ENCODE measurements at places on chromosomes 13 and 19. TPM values are rescaled to one million over a fixed set of nuclear protein-coding genes. Genes with fewer than 3 reads are reported as not detected.

The RFPL4A gene
- not detected for total RNA-seq

The ADGRE3 gene
- total RNA-seq: not detected

The FXYD7 gene
- not detected for total RNA-seq

The N4BP2L1 gene
- 2.0 TPM for total RNA-seq

The TNNI3 gene
- total RNA-seq: not detected

The CBARP gene
- 1.00 TPM for total RNA-seq

The VAV1 gene
- under 0.01 TPM for total RNA-seq

The SSBP4 gene
- 45.6 TPM for total RNA-seq

The CLPTM1 gene
- 36.5 TPM for total RNA-seq

The NXNL1 gene
- not detected for total RNA-seq

The PRSS57 gene
- not detected for total RNA-seq

The ZNF793 gene
- 1.8 TPM for total RNA-seq

The ZNF681 gene
- 0.28 TPM for total RNA-seq

The SGCG gene
- total RNA-seq: 12.5 TPM

The OLFM2 gene
- 2.8 TPM for total RNA-seq

The ZNF677 gene
- 8.8 TPM for total RNA-seq

The TEX30 gene
- total RNA-seq: 8.6 TPM

The RUBCNL gene
- total RNA-seq: 0.55 TPM

The FREM2 gene
- under 0.01 TPM for total RNA-seq

The FXYD3 gene
- not detected for total RNA-seq

The SLC27A1 gene
- total RNA-seq: 14.9 TPM

The DHDH gene
- total RNA-seq: 0.14 TPM

The ZBTB7A gene
- 13.2 TPM for total RNA-seq

The PCID2 gene
- total RNA-seq: 55.9 TPM

The ELF1 gene
- total RNA-seq: 19.3 TPM

The CDADC1 gene
- total RNA-seq: 4.3 TPM

The EID2 gene
- total RNA-seq: 12.9 TPM

The RNF17 gene
- not detected for total RNA-seq

Data from smooth muscle cell of bladder (primary cell).